CD4-positive, alpha-beta T cell treated with Interleukin-1 beta for 1 hour (primary cell): ENCODE measurements at places on chromosomes 12 and 14.

GRCh38 chr14:34548472-34548981 lies 9.0 kb upstream of the EAPP start:
- DNase-seq = peak; percentile 28

DNA sequence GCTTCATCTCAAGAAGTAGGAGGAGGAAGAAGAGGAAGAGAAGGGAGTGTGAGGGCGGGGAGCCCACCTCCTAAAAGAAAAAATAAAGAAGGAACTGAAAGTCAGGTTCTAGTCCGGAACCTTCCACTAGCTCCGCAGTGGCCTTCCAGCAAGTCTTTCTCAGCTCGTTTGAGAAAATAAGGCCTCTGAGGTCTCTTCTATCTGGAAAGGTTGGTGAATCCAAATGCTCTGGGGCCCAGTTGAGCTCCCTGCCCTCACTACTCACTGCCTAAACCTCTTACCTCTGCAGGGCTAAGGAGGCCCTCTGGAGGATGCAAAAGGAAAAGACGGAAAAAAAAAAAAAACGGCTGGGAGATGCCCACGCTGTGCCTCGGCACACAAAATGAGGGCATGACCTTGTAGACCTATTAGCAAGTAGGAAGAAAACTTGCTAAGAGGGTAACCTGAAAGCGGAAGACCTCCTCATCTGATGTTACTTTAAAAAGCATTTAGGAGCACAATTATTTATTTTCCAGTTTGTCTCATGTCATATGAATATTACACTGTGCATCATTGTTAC lies 35.9 kb downstream of the FBLN5 start:
- DNase-seq = peak; percentile 58

DNA sequence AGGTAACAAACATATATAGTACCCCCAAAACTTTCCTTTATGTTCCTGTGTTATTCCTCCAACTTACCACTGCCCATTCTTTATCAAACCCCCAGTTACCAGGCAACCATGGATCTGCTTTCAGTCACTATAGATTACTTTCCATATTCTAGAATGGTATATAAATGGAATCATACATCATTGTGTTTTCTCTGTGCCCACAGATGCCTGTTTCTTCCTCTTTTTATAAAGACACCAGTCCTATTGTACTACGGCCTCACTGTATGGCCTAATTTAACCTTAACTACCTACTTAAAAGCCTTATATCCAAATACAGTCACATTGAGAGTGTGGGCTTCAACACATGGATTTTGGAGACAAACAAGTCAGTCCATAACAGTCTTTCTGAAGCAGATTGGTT lies 2.6 kb downstream of the TAS2R14 start:
- DNase-seq = no peak

DNA sequence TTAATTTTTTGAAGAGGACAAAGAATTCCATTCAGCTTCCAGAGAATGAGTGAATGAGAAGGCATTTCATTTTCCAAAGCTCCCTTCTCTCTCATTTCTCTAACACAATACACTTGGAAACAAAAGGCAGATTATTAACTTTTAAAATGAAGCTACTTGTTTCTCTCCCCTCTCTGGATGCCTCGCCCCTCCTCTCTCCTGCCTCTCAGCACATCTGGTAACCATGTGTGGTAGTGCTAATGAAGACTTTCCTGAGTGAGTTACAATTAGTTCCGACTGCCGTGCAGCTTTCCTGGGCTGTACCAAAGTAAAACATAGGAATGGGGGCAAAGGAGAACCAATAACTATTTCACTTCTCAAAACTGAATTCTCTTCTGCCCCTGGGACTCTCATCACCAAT lies 84.7 kb upstream of the SOX5 start:
- no peak for DNase-seq

DNA sequence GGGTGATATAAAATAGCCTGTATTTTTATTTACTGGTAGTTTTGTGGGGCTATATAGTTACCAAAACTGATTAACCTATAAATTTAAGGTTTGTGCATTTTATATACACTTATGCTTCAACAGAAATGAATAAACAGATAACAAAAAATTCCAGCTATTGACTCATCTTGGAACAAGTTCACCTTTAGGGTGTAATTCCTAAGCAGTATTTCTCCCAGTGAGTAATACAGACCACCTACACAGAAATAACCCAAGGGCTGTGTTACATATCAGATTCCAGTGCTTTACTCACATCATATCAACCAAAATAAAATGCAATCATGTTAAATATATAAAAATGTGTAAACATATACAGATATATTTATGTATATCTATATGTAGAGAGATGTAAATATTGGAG lies 345.6 kb downstream of the ADAMTS20 start:
- DNase-seq = no peak

DNA sequence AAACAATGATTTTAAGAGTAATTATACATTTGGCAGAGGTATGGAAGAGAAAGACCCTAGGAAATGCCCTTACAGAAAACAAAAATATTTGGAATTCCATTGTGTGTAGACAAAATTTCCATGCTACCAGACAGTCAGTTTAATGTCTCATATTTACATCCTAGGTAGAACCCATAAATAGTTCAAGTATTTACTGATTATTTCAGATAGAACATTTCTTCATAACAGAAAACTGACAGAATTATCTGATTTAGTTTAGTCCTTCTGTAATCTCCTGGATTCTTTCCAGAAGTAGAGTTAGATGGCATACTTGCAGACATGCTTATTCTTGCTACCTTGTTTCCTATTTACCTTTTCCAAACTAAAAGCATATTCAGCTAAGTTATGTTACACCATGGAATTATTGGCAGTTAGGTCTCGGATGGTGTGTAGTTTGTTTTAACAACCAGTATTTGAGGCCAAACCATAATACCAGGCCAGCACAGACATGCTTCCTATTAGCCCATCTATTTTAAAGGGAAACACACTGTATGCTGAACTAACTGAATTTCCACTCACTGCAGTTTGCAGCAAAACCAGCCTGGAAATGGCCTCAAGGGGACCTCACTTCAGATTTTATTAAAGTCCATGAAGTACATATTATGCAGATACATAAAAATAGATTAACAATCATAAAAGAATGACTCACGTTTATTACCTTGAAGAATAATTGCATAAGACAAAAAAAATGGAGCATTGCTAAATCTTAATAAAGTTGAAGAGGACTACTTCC lies 126.6 kb upstream of the LRIG3 start:
- DNase-seq = no peak
